Activated CD8-positive, alpha-beta memory T cell treated with anti-CD3 and anti-CD28 coated beads, Interleukin-2, amount 10 ng/mL, durations not matched to agents 7 days and 5 days (primary cell): ENCODE measurements at places on chromosomes 1 and 21. TPM values are rescaled to one million over a fixed set of nuclear protein-coding genes. Genes with fewer than 3 reads are reported as not detected.

Gene LCE3C
- not detected for total RNA-seq

Gene MNDA
- not detected for total RNA-seq

Gene CREG1
- total RNA-seq: 15.8 TPM

DNA sequence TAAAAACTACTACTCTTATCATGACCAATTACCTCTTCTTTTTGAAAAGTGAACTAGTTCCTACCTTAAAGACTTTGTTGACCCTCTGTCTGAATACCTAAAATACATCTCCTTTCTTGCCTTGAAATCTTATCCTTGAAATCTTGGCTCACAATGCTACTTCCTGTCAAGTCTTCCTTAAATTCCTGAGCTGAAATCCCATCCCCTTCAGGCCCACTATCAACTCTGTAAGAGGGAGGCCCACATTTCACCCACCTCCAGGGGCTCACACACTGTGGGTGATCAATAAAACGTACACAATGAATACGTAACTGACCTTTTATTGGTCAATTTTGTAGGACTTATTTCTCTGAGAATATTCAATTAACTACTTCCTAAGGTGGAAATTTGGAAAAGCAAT is 88.0 kb downstream of the APP start:
- no peak for DNase-seq
- H3K4me3 ChIP-seq: no peak overlapping the region
- no peaks in the 10 kb centered on the region for H3K27me3 ChIP-seq
- H3K4me1 ChIP-seq: peaks cover 6% of the 10 kb centered on the region

Gene CACNA1E
- not detected for total RNA-seq

- peaks cover 42% of the 10 kb centered on the region for H3K36me3 ChIP-seq
- H3K4me1 ChIP-seq: peaks cover 7% of the 10 kb centered on the region
- DNase-seq: no peak
- H3K27me3 ChIP-seq: no peaks in the 10 kb centered on the region
Observed at GRCh38 chr1:180672505-180672904, 40.7 kb downstream of the XPR1 start.

- H3K36me3 ChIP-seq: no peaks in the 10 kb centered on the region
- DNase-seq: no peak
- no peak overlapping the region for H3K27ac ChIP-seq
- H3K4me1 ChIP-seq: peaks cover 13% of the 10 kb centered on the region
Observed at GRCh38 chr1:220884109-220884980, 5.1 kb downstream of the HLX start.

Gene RGS7
- total RNA-seq: not detected

Gene C1orf105
- not detected for total RNA-seq
